Stimulated activated CD8-positive, alpha-beta memory T cell treated with anti-CD3 and anti-CD28 coated beads, Interleukin-4, amount 100 ng/mL, for 4 hours (primary cell): ENCODE measurements at places on chromosomes 5 and 9.

GRCh38 chr9:89603767-89604665 is 796 bp upstream of the GADD45G start:
- DNase-seq, result no peak

DNA sequence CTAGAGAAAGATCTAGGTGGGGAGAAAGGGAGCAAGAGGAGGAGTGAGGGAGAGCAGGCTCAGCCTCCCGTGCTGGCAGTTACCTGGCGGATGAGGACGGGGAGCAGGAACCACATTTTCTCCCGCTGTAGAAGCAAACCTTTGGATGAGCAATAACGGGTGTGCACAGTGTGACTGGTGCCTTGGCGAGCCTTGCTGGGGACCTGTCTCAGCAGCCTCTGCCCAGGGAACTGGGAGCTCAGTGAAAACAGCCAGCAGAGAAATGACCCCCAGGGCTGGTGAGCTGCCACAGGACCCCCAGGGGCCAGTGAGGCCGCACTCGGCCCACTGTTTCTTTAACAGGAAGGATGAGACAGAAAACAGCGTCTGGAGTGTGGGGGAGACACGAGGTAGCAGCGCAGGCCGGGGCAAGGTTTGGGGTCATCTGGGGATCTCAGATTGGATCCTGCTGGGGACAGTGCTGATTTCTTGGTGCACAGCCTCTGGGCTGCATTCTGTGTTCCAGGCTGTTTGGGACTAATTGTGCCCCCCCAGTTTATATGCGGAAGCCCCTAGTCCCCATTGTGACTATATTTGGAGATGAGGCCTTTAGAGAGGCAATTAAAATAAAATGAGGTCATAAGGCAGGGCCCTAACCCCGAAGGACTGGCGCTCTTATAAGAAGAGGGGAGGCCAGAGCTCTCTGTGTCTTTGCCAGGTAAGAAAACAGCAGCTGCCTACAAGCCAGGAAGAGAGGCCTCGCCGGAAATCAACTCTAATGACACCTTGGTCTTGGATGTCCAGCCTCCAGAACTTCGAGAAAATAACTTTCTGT is 118.8 kb upstream of the PHYKPL start:
- DNase-seq, result no peak

DNA sequence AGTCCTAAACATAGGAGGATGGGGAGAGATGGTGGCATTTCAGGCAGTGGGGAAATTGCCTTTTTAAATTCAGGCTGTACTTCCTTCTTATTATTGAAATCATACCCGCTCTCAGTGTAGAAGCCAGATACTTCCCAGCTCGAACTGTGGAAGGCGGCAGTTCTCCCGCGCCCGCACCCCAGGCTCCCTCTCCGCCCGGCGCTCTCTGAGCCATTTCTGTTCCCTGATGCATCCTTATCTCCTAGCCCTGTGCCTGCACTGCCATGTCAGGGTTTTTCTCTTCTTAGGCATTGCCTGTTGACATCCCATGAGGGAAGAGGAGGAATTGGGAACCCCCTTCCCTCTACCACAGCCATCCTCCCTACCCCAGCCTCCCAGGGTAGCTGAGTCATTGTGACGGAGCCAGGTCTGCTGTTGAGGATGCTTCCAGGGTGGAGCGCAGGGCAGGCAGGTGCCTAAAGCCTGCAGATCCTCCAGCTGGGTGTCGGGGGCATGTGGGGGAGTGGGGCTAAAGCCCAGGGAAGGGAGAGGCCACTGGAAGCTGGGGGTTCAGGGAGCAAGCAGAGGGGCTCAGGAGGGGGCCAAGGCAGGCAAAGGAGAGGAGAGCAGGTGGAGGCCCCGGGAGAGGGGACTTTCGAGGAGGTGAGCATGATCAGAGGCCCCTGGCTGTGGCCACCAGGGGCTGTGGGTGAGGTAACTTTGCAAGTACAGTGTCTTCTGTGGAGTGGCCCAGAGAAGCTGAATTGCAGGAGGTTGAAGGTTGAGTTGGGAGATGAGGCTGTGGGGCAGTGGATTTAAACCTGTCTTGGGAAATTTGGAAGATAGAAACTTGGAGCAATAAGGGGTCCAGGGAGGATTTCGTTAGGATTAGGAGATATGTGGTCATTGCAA is 16.2 kb downstream of the LAMC3 start:
- no peak for DNase-seq

DNA sequence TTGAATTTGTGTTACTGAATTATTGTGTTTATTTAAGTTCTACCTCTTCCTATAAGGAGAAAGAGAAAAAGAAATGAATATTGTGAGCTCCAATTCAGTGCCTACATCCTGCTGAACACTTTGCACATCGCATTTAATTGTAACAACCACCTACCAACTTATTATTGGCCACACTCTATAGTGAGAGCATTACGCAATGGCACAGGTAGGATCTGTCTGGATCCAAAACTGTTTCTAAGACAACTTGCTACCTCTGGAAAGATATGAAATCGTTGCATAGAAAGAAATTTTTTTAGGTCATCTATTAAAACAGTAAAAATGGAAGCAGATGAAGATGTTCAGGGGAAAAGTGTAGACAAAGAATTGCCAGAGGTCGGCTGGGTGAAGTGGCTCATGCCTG is 227.2 kb upstream of the SNX2 start:
- no peak for DNase-seq

- no peak for DNase-seq
Measured at GRCh38 chr5:78727786-78728761, 79.5 kb upstream of the LHFPL2 start.

DNA sequence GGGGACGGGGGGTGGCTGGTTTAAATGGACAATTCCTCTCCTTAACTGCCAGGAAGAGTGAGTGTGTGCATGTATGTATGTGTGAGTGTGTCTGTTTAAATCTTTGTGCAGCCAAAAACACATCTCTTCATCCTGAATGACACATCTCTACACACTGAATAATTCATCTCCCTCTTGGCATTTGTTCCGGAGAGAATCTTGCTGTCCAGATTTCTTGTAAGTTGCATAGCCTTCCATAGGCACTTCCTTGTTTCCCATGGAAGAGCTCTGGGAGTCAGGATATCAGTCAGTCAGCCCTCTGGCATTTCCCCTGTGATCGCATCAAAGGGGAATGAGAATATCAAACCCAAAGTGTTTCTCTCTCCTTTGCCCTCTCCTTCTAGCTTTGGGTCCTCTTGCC is 74.7 kb downstream of the WWC1 start:
- no peak for DNase-seq

GRCh38 chr5:147860641-147861025 is 17.9 kb upstream of the SCGB3A2 start:
- DNase-seq, result no peak

- DNase-seq, result no peak
Measured at GRCh38 chr5:77972469-77973252, 196.5 kb upstream of the TBCA start.

DNA sequence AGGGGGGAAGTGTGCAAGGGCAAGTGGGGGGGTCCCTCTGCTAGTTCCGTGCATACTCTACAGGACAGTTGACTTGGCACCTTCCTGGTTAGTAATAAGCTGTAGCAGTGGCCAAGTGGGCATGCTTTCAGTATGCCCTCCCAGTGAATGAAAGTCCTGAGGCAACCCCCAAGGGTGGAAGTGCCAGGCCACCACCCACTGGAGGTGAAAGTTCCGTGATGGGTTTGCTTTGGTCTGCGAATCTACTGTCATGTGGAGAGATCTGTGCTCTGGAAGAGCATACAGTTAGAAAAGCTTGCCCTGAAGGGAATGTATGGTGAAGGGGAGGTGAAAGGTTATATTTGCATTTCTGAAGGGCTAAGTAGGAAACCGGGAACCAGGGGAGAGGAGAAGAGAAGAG is 10.3 kb downstream of the FXN start:
- DNase-seq, result no peak

GRCh38 chr5:129631961-129632360 is 115.9 kb upstream of the MINAR2 start:
- DNase-seq, result no peak

DNA sequence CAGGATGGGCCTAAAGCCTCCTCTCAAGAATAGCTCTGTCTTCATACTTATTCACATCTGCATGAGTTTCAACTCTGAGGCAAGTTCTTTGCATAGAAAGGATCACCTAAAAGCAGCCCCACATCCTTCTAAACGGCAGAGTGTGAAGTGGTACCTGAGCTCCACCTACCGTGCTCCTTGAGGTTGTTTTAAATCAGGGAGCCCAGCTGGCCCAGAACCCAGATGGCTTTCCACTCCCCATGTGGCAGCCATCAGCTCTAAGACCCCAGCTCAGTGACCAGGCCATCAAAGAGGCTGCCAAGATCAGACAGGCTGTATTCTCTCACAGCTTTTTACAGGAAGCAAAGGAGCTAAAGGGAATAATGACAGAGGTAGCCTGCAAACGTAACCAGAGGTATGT is 299.3 kb downstream of the RASEF start:
- DNase-seq, result no peak

DNA sequence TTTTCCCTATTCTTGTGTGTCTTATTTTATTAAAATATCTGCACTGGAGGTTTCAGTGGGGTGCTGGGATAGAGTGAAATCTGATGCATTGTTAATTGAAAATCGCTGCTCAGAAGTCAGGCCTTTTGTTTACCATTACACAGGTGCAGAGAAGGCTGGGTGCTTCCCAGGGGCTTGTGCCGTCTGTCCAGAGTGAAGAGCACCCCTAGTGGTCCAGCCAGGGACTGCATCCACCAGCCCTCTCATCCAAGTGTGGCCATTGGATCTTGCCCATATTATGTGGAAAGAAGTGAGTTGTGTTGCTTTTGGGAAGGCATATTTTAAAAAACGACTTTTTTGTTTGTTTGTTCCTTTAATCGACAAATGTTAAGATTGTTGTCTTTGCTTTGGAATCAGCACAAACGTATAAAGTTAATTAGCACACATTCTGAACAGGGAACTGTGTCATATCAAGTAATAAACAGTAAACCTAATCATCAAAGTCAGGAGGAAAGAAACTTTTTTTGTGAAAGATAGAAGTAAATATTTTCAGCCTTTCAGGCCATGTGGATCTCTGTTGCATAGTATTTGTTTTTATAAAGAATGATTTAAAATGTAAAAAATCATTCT is 315.6 kb downstream of the MTRR start:
- DNase-seq, result no peak

GRCh38 chr5:73962801-73963425 is 336.9 kb downstream of the ARHGEF28 start:
- DNase-seq, result no peak

DNA sequence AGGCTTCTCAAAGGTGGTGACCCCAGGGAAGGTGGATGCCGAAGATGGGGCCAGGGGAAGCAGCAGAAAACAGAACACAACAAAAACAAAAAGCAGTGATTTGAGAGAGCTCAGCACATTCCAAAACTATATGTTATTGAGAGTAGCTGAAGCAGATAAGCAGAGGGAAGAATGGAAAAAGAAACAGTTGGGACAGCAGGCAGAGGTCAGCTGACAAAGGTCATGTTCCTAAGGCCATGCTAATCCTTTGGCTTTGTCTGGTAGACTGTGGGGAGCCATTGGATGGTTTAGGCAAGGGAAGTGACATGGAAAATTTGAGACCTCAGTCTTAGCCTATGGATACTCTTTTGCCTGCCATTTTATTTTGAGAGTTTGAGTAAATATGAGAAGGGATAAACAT is 14.5 kb downstream of the DMGDH start:
- no peak for DNase-seq

GRCh38 chr9:30995956-30996738 is 1388.3 kb upstream of the ACO1 start:
- no peak for DNase-seq

- no peak for DNase-seq
Measured at GRCh38 chr9:79471580-79472543, 99.9 kb upstream of the TLE4 start.

GRCh38 chr5:80025069-80025468 is 10.1 kb upstream of the THBS4 start:
- DNase-seq, result no peak

DNA sequence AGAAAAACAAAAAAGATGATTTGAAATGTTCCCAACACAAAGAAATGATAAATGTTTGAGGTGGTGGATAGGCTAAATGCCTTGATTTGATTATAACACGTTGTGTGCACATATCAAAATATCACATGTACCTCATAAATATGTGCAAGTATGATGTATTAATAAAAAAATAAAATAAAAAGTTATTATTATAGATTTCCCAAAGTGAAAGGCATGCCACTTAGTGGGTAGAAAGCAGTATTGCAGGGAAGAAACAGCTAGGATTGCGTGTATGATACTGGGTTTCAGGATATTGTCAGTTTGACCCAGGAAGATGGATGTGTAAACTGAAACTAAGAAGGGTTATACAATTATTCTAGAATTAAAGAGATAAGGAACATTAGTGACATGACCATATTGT is 3.6 kb upstream of the TMEM38B start:
- no peak for DNase-seq

GRCh38 chr9:35470894-35471293 is 19.0 kb upstream of the RUSC2 start:
- no peak for DNase-seq

DNA sequence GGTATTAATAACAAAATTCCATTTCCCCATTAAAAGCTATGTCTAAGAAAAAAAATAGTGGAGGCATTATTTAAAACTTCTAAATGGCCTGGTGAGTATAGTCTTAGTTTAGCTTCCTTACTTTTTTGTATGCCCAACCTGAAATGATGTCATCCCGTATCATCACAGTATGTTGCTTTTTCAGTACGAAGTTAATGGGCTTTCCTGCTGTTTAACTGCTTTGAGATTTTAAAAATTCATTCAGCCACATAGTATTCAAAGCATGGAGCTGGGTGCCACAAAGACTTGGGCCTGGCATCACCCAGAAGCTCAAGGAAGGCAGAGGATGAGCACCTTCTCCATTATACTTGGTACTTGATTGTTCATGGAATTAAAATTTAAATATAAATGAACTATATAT is 7.4 kb downstream of the F2RL2 start:
- no peak for DNase-seq

GRCh38 chr5:150142959-150143349 is 12.7 kb downstream of the PDGFRB start:
- no peak for DNase-seq

- DNase-seq, result no peak
Measured at GRCh38 chr5:41115281-41115680, 44.1 kb upstream of the MROH2B start.
